ENCODE measurements at places on chromosomes 11 and 22.
A peak's percentile ranks its signal among the peaks of the same experiment; 100 is the strongest.

GRCh38 chr11:29173660-29174062 is 843.2 kb downstream of the KCNA4 start:
- no peak for DNase-seq

DNA sequence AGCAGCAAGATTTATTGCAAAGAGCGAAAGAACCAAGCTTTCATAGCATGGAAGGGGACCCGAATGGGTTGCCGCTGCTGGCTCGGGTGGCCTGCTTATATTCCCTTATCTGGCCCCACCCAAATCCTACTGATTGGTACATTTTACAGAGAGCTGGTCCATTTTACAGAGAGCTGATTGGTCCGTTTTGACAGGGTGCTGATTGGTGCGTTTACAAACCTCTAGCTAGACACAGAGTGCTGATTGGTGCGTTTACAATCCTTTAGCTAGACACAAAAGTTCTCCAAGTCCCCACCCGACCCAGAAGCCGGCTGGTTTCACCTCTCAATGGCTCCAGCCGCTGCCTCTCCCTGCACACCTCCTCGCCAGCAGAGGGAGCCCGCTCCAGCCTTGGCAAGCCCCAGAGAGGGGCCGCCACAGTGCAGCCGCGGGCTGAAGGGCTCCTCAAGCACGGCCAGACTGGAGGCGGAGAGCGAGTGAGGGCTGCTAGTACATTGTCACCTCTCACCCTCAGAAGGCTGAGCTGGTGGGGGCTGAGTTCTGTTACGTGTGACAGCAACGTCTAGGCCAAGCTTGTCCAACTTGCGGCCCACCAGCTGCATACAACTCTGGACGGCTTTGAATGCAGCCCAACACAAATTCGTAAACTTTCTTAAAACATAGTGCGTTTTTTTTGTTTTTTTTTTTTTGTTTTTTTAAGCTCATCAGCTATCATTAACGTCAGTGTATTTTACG is 8.7 kb downstream of the PTH start:
- peak; percentile 60 for DNase-seq

- peak; percentile 60 for DNase-seq
These were observed at the start of gene TMEM184B for GRCh38 chr22:38272373-38273134. TSS of gene TMEM184B (minus strand) at chr22:38273010. CDS start at chr22:38247961, 25,049 bp downstream.

- no peak for DNase-seq
These were observed 7.7 kb downstream of the FZD4 start for GRCh38 chr11:86947541-86947940.

DNA sequence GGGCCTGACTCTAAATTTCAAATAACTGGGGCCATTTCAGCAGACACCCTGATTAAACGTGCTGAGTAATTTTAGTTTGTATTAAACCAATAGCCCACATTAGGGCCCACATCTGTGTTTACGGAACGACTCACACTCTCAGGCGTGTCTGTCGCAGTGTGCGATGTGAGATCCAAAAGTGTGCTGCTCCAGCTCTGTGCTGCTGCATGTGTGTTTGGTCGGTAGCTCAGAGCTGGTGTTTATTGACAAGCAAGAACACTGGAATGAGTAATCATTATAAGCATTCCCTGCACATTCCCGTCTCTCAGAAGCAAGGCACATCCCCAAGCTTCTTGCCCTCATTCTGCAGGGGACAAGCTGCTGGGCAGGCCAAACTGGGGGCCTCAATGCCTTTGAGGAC is 7.8 kb downstream of the OPCML start:
- no peak for DNase-seq

DNA sequence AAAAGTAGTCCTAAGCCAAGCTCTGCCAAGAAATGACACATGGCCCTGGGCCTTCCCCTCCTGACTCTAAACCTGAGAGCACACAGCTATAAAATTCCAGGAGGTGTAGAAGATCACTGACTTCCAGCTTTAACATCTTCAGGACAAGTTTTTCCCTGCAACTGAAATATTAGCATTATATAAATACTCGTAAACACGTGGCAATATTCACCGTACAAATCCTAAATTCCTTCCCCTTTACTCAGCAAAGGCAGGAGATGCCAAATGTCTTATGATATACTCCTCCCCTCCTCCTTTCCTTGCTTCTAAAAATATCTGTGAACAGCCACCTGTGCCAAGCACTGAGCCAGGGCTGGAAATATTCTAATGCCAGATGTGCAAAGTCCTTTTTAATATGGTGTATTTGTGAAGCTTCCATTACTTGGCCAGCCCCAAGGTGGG is 194.0 kb downstream of the LARGE1 start:
- DNase-seq: no peak

GRCh38 chr22:47804281-47804680 is 1041.8 kb downstream of the TBC1D22A start:
- DNase-seq: no peak

All from SK-N-DZ (cell line).